ENCODE measurements at places on chromosomes 5 and 9.

- no peaks in the 10 kb centered on the region for H3K27me3 ChIP-seq
- no peak overlapping the region for H3K4me3 ChIP-seq
- DNase-seq, result no peak
- no peak overlapping the region for H3K27ac ChIP-seq
Measured at GRCh38 chr5:165029099-165029870, 1523.9 kb downstream of the MAT2B start.

- H3K36me3 ChIP-seq, result peaks cover 3% of the 10 kb centered on the region
- H3K4me1 ChIP-seq, result peaks cover 12% of the 10 kb centered on the region
- DNase-seq, result no peak
Measured at GRCh38 chr9:83418283-83418682, 119.9 kb downstream of the FRMD3 start.

DNA sequence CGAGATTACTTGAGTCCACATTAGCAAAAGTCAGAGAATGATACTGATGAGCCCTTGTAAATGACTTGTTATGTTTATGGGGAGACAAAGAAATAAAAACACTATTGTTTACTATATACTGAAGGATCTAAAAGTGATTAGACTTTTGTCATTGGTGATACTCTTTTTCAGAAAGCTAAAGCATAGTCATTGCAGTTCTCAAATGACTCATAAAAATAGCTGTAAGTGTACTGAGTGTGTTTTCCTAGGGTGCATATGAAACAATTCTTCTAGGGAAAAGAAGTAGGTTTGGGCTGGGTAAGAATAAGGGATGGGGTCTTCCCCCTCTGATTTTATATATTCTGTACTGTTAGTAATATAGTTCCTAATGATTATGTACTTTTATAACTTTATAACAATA, 32.6 kb downstream of the WDR36 start:
- DNase-seq, result no peak
- H3K27ac ChIP-seq, result no peak overlapping the region
- H3K4me1 ChIP-seq, result peaks cover 10% of the 10 kb centered on the region
- no peaks in the 10 kb centered on the region for H3K36me3 ChIP-seq
- peaks cover 3% of the 10 kb centered on the region for H3K27me3 ChIP-seq

- H3K4me1 ChIP-seq, result peaks cover 49% of the 10 kb centered on the region
- no peak overlapping the region for H3K27ac ChIP-seq
- no peak overlapping the region for H3K4me3 ChIP-seq
Measured at GRCh38 chr9:37989701-37990100, 79.3 kb downstream of the SHB start.

- no peak for DNase-seq
- no peak overlapping the region for H3K27ac ChIP-seq
- H3K4me3 ChIP-seq, result no peak overlapping the region
- no peaks in the 10 kb centered on the region for H3K4me1 ChIP-seq
- H3K36me3 ChIP-seq, result peaks cover 5% of the 10 kb centered on the region
Measured at GRCh38 chr5:9188956-9189355, 356.9 kb downstream of the SEMA5A start.

DNA sequence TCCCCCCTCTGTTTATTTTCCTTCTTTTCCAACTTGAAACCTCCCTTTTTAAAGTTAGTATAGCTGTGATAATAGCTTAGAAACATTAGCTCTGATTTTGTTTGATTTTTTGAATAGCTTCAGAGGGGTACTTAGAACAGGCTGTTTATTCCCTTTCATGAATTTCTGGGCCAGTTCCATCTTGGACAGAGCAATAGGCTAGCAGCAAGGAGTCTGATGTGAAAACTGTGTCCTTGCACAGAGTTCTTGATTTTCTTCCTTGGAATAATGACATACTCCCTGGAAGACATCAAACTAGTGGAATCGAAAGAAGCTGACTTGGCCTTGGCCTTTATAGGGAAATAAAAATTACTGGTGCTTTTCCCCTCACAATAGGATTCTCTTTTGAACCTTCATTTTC, 32.9 kb downstream of the NTRK2 start:
- H3K4me3 ChIP-seq, result no peak overlapping the region
- H3K27me3 ChIP-seq, result no peaks in the 10 kb centered on the region
- peaks cover 9% of the 10 kb centered on the region for H3K4me1 ChIP-seq

DNA sequence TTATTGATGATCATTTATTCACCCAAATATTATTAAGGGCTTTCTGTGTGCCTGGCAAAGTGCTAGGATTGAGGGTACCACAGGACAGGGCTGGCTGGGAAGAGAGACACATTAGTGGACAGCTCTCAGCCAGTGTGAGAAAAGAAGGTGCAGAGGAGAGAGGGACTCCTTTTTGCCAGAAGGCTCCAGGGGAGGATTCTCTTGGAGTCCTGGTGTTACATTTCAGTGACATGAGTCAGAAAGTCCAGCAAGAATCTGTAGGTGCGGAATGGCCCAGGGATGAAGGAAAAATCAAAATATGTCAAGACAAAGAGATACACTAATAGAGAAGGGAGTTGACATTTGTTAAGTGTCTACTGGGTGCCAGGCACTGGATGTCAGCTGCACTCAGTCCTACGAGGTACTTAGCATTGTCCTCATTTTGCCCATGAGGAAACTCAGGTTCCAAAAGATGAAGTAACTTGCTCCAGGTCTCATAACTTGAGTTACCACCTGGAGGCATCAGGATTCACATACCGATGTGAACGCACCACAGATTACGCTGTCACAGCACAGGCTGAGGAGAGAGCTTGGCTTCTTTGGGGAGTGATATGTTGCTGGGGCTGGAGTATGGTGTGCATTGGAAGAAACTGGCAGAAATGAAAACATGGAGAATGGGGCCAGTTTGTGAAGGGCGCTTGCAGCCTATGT, 60.5 kb downstream of the RASGRF2 start:
- peaks cover 3% of the 10 kb centered on the region for H3K27me3 ChIP-seq
- H3K27ac ChIP-seq, result no peak overlapping the region
- no peak for DNase-seq
- H3K4me3 ChIP-seq, result no peak overlapping the region
- H3K4me1 ChIP-seq, result no peaks in the 10 kb centered on the region

GRCh38 chr5:153209016-153209415, 281.5 kb upstream of the GRIA1 start:
- H3K36me3 ChIP-seq, result no peaks in the 10 kb centered on the region
- no peaks in the 10 kb centered on the region for H3K27me3 ChIP-seq
- no peak for DNase-seq
- H3K27ac ChIP-seq, result no peak overlapping the region

DNA sequence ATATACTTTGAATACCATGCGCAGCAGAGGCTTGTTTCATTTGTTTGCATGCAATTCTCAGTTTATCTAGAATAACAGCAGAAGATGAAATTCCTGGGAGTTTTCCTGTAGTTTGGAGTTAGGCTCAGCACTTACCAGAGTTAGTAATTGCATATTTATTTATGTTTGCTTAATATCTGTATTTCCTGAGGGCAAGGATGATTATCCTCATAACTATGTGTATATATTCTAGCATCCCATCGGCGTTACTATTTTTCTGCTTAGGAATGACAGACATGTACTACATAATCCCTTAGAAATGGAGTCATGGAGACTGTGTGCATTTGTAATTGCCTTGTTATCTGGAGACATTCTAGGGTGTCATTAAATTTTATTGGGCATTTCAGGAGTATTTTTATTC, 1184.8 kb downstream of the DTWD2 start:
- no peak for DNase-seq
- no peaks in the 10 kb centered on the region for H3K36me3 ChIP-seq
- H3K4me3 ChIP-seq, result no peak overlapping the region
- no peaks in the 10 kb centered on the region for H3K27me3 ChIP-seq

GRCh38 chr9:15069106-15069505, 158.9 kb upstream of the FREM1 start:
- no peaks in the 10 kb centered on the region for H3K27me3 ChIP-seq
- no peak for DNase-seq
- H3K4me1 ChIP-seq, result no peaks in the 10 kb centered on the region

All from glutamatergic neuron (in vitro differentiated cells).